Stimulated activated CD4-positive, alpha-beta T cell treated with anti-CD3 and anti-CD28 coated beads, Interleukin-4, amount 100 ng/mL, for 1 hour (primary cell): ENCODE measurements at places on chromosomes 7 and 10.

DNA sequence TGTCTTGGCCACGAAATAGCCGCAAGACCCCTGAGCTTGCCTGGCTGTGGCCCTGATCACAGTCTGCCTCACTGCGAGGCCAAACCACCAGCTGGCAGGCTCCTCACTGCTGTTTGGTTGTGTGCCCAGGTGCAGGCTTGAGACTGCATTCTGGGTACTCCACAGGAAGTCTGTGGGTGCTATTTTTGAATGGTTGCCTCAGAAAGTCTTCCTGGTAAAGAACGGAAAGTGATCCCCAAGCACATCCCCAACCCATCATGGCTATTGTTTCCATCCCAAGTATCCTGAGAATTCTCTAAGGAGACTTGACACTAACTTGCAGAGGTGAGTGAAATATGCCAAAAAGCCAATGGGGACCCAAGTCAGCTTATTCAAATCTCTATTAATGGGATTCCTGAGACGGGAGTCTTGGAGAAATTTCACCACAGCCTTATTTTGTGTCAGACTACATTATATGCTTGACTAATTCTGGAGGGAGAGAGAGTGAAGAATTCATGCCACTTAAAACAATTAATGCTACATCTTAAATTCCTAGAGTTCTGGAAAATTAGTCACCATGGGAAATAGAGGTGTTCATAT, 170.9 kb downstream of the RAMP3 start:
- DNase-seq, result no peak

DNA sequence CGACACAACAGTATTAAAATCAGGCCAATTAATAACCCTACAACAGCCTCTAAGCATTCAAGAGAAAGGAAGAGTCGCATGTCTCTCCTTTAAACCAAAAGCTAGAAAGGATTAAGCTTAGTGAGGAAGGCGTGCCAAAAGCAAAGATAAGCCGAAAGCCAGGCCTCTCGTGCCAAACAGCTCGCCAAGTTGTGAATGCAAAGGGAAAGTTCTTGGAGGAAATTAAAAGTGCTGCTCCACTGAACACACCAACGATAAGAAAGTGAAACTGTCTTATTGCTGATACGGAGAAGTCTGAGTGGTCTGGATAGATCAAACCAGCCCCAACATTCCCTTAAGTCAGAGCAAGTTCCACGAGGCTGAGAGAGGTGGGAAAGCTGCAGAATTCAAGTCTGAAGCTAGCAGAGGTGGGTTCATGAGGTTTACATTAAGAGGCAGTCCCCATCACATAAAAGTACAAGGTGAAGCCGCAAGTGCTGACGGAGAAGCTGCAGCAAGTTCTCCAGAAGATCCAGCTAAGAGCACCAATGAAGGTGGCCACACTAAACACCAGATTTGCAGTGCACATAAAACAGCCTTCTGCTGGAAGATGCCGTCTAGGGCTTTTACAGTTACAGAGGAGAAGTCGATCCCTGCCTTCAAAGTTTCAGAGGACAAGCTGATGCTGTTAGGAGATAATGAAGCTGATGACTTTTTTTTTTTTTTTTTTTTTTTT, 194.8 kb downstream of the MAD1L1 start:
- no peak for DNase-seq

GRCh38 chr10:11869743-11870460, 46.7 kb downstream of the PROSER2 start:
- DNase-seq, result no peak

GRCh38 chr7:166338-167060, 25.9 kb upstream of the FAM20C start:
- no peak for DNase-seq

DNA sequence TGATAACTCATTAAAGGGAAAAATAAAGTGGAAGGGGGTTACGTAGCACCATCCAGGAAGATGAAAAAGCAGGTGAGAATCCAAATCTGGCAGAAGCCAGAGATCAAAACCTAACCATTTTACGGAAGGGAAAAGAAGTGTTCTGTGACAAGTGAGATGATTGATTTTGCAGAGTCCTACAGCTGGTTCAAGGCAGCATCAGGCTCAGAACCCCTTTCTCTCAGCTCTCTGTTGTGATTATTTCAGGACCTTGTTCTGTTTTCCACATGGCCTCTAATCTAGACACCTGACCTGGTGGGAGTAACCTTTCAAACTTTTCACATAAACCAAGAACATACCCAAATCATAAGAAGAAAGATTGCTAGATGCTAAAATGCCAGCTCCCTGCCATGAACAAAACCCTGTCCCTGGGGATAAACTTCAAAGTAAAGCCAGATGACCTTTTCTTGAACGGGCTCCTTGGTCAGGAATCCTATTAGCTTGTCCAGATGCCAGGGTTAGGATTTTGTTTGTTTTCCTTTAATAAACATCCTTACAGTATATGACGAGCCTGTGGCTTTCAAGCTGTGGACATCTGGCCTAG, 5.9 kb downstream of the DUSP5 start:
- no peak for DNase-seq
